ENCODE measurements at places on chromosomes 4 and X. TPM values are rescaled to one million over a fixed set of nuclear protein-coding genes. Genes with fewer than 3 reads are reported as not detected.

DNA sequence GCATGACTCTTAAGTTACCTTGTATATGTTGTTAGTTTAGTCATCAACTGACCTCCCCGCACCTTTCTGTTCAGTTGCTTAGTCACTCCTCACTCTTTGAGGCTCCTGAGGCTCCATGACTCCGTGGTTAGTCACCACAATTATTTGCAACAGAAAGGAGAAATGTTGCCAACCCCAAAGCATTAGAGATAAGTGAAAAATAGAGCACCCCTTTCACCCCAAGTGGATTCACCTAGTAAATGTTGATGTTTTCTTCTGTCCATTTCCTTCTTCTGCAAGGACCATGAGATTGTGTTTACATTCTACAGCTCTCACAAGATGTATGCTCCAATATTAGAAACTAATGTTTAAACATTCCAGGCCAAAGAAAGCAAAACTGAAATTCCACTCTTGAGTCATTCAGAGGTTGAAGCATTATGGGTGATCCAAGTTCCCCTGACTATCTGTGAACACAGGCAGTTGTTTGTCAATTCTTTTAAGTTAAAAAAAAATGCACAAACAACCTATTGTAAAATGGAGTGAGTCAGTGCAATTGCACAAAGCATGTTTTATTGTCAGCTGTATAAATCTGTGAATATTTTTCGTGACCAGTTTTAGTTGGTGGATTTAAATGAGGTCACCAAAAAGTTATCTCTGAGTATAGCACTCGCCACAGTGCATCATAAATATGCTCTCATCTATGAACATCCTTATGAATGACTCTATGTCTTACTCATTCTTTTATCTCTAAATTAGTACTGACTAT, 552.4 kb upstream of the MAGEB2 start:
- H3K4me1 ChIP-seq: no peaks in the 10 kb centered on the region
- H3K27me3 ChIP-seq: no peaks in the 10 kb centered on the region
- H3K4me3 ChIP-seq: no peak overlapping the region
- H3K36me3 ChIP-seq: no peaks in the 10 kb centered on the region

- no peaks in the 10 kb centered on the region for H3K27me3 ChIP-seq
- H3K4me1 ChIP-seq: no peaks in the 10 kb centered on the region
- no peak overlapping the region for H3K27ac ChIP-seq
- H3K4me3 ChIP-seq: no peak overlapping the region
Observed at GRCh38 chrX:34875204-34875603, 67.4 kb upstream of the FAM47B start.

Gene KLHL34
- total RNA-seq: 1.3 TPM

DNA sequence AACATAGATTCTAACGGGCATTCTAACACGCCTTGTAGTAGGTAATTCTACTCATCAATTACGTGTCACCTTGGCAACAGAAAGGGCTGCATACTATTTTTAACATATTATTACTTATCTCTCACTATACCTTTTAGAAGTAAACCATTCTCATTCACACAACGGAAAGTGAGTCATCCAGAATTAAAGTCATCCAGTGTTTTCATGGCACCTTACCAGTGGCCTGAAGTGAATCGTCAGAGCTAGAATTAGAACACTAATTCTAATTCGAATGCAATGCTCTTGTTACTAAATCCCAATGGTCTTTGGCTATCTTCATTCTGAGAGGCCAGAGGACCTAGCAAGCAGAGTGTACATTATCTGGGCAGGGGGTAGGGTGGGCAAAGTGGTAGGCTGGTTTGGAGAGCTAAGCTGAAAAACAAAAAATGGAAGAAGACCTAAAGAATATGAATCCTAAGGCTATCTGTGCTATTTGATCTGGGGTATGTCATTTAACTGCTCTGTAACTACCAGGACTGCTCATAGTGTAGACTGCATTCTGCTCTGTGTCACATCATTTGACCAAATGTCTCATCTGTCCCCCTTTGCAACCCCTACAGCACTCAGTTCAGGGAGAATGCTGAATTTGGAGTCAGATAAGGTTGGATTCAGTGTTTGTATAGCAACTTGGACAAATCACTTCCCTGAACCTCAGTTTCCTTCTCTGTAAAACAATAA, 96.5 kb downstream of the HDAC8 start:
- no peaks in the 10 kb centered on the region for H3K27me3 ChIP-seq
- H3K36me3 ChIP-seq: no peaks in the 10 kb centered on the region
- no peak for DNase-seq
- H3K4me3 ChIP-seq: no peak overlapping the region

DNA sequence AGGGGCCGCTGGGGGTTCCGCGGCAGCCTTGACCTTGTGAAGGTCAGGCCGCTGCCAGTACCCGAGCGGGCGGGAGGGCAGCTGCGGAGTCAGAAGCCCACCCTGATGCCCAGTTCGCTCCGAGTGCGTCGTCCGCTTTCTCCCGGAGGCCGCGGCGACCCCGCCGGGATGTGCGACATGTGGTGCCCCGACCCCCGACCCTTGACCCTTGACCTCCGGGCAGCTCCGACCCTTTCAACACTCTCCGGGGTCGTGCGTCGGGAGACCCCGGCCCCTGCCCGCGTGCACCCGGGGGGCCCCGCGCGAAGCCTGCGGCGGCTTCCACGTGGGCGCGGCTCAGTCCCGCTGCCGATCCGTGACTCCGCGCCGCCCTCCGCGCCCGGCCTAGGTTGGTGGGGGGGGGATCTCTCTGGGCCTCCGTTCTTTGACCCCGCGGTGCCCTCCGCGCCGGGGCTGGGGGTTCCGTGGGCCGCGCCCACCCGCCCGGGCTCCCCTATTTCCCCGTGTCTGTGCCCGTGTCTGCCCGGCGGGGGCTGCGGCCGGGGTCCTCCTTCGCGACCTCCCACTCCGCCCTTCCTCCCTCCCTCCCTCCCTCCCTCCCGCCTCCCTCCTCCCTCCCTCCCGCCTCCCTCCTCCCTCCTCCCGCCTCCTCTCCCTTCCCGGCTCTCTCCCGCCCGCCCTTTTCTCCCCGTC, 609 bp upstream of the SLC25A6 start:
- H3K4me3 ChIP-seq: peak overlapping the region; percentile 84
- peaks cover 1% of the 10 kb centered on the region for H3K36me3 ChIP-seq
- peaks cover 43% of the 10 kb centered on the region for H3K4me1 ChIP-seq
- peak overlapping the region; percentile 100 for H3K27ac ChIP-seq
- H3K27me3 ChIP-seq: no peaks in the 10 kb centered on the region

GRCh38 chr4:133102612-133103409, 46.3 kb upstream of the PCDH10 start:
- no peaks in the 10 kb centered on the region for H3K27me3 ChIP-seq
- no peak for DNase-seq
- no peak overlapping the region for H3K27ac ChIP-seq
- no peaks in the 10 kb centered on the region for H3K36me3 ChIP-seq
- H3K4me1 ChIP-seq: no peaks in the 10 kb centered on the region

GRCh38 chr4:121584836-121585235, 111.9 kb downstream of the ANXA5 start:
- no peaks in the 10 kb centered on the region for H3K4me1 ChIP-seq
- H3K4me3 ChIP-seq: no peak overlapping the region
- H3K27ac ChIP-seq: no peak overlapping the region
- no peaks in the 10 kb centered on the region for H3K27me3 ChIP-seq
- H3K36me3 ChIP-seq: no peaks in the 10 kb centered on the region

DNA sequence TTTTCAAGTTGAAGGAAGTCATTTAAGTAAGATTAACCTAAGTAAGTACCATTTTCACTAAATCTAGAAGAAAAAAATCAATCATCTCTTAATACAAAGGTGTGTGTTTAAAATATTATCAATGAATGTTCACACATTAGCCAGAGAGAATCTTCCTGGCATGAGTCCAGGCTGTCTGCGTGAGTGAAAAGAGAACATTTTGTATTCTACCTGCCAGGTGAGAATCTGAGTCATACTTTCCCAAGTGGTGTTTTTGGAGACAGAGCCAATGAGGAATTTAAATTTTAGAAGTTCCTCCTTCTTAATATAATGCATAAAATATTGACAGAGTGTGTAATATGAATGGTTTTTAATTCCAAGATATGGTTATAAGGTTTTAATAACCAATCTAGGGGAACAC, 371.8 kb upstream of the NR3C2 start:
- no peaks in the 10 kb centered on the region for H3K27me3 ChIP-seq
- no peak for DNase-seq
- no peaks in the 10 kb centered on the region for H3K36me3 ChIP-seq
- H3K4me3 ChIP-seq: no peak overlapping the region
- H3K4me1 ChIP-seq: no peaks in the 10 kb centered on the region
- H3K27ac ChIP-seq: no peak overlapping the region

Measured in transverse colon (tissue), 4 donors.